ENCODE measurements at places on chromosomes 5 and 9.

GRCh38 chr9:70868041-70868440, 253.4 kb downstream of the TRPM3 start:
- no peak for DNase-seq

- no peak for DNase-seq
These were observed 325.6 kb downstream of the ENC1 start for GRCh38 chr5:74314906-74315305.

GRCh38 chr5:180521101-180521500, 26.9 kb downstream of the CNOT6 start:
- no peak for DNase-seq

DNA sequence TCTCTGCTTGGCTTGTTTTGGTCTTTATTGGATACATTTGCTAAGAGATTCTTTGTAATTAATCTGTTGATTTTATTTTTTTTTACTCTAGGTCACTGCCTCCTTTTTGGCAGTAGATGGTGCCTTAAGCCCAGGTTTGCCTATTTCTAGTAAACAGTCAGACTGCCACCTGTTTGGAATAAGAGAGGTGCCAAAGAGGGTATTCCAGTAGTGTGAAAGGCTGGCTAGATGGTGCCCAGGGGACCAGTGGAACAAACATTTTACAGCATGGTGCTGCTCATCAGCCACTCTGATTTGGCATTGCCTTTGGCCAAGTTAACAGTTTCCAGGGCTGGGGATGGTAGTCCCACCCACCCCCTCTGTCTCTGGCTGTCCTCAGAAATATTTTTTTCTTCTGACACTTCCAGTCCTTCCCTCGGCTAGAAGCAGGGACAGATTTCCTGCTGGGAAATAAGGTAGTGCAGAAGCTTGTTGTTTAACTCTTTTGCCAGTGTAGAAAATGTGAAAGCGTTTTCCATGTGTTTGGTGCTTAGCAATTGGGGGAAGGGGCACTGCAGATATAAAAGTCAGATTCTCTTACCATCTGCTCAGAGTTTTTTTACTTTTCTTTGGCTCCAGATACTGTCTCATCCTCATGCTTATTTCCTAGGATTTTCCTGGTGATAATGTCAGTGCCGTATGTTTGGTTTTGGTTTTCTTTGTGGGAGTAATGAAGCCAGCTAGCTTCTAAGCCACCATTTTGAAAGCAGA, 36.6 kb upstream of the FBXL7 start:
- DNase-seq, result no peak

DNA sequence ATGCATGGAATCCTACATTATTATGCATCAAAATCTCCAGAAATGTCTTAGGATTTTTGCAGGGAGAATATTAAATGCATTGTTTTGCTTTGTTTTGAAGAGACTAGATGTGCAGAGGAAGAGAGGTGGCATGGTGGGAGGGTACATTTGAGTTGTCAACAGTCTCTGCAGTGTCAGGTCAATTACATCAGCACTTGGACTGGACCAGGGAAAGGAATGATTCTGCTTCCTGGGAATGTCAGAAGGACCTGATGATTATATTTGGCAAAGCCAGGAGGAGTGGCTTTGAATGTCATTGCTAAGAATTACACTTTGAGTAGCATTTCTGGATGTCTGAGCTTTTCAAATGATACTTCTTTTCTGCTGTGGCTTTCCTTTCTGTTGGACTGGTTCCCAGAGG, 17.5 kb upstream of the TMEFF1 start:
- no peak for DNase-seq

All from NCI-H1436 treated with DMSO at 0.1 percent for 48 hours (cell line).